8988T (cell line): ENCODE measurements at places on chromosomes 11 and 22.

DNA sequence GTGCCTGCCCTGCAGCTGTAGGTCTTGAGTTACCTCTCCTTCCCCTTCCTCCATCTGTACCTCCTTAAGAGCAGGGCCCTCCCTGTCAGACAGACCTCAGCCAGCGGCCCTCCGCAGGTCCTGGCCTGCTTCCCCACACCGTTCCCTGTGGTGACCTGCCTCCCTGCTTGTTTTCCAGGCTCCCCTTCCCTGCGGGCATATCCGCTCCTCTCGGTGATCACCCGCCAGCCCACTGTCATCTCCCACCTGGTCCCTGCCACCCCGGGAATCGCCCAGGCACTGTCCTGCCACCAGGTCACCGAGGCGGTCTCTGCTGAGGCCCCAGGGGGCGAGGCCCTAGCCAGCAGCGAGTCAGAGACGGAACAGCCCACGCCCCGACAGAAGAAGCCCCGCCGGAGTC is 60.9 kb downstream of the BARX2 start:
- no peak for DNase-seq

DNA sequence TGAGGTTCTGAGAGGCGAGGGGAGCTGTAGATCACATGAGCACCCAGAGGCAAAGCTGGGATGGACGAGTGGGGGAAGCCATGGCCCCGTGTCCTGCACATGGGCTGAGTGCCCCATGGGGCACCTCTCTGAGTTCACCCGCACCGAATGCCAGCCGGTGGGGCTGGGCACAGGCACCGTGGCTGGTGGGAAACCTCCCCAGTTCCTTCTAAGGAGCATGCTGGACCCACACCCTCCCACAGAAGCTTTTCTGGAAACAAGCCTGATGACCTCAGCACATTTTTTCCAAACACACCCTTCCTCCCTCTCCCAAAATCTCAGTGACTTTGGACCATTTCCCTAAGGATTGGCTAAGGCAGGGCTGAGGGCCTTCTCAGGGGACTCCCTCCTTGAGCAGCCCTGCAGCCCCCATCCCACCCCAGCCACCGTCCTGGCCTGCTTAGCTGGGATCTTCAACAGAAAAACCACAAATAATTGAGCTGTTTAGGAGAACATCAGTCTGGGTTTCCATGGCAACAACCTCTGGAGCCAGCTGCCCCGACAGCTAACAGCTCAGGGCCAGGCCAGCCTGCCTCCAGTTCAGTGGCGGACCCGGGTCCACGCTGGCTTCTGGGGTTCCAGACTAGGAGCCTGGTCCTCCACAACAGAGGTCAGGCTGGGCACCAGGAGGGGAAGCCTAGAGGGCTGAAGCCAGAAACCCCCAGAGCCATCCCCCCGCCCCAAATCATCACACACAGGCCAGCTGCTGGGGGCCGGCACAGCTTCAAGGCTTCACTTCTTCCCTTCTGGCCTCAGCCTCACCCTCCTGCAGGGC is 18.1 kb upstream of the LINC01488 start:
- no peak for DNase-seq

DNA sequence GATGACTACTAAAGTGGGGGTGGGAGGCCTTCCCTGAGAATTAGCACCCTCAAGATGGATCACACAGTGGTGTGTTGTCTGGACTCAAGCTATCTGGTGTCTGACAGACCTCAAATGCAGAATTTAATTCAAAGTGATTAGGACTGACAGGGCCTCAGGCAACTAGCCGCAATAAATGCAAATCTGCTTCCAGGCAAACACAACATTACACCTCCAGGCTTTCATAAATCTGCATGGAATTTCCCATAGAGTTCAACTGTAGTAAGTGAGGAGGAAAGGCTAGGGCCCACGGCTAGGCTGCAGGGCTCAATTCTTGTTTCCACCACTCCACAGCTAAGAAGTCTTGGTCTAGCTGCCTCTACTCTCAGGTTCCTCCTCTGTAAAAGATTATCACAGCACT is 331.4 kb downstream of the LARGE1 start:
- no peak for DNase-seq

DNA sequence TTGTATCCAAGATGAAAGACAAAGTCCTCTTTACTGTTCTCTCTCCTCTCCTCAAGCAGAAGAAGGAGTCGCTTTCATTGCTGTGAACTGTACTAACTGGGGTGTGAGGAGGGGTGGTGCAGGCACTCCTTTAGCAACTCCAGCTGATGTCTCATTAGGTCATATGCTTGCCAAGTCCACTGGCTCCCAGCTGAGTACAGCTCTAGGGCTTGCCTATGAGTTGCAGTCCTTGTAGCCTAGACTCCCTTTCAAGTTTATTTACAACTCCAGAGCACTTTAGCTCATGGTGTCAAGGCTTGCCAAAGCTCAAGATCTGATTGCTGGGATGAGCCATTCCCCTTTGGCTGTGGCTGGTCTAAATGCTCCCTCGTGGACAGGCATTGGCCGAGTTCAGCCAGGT is 55.1 kb upstream of the PDGFD start:
- no peak for DNase-seq

DNA sequence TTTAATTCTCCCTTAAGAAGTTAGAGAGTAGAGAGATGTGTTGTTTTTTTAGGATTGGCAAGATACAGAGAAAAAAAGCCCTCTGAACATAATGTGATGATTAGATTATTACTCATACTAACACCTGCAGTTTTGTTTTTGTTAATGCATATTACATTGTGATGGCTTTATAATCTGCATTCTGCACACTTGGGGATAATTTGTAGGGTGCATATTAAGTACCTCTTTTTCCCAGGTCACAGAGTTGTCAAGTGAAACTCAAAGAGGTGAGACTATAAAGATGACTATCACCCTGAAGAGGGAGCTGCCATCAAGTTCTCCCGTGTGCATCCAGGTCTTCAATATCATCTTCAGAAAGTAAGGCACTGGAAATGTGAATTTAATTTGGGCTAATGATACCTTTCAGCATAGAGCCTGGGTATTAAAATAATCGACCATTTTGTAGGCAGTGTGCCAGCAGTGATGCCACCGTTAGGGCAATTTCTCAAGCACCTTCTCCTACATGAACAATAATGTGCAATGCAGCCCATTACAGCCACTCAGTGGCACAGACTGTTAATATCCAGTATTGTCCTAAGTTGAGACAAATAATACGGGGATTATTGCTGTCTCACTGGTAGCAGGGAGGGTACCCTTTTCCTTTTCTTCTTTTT is 16.2 kb downstream of the PIWIL4 start:
- DNase-seq, result no peak

DNA sequence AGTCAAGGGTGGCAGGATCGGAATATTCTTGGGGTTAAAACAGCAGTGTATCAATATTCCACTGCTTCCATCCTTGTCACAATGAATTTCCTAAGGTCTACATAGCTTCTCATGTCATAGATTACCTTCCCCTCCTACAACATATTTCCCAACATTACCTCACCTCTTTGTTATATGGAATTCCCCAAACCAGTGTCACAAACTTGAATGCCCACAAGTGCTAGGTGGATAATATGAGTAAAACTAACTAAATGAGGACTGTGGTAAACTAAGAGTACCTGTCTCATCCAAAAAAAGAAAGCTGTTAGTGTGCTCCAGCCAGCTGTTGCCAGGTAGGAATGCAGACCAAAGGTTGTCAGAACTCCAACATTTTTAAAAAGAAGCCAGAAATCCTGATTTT is 17.0 kb upstream of the NUCB2 start:
- DNase-seq, result no peak

DNA sequence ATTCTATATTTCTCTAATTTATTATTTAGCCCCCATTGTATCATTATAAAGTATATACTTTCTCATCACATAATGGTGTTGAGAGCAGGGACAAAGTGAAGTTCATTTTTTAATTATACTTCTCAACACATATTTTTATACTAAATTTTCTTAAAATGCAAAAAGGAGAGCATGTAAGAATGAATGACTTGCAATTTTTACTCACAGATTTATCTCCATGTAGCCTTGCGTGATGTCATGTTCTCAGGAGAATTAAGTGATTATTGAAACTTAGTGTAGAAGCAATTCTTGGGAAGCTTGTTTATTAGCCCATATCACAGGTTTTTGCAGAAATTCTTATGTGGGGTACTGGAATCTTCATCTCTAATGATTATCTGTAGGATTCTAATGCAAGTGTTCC is 682 bp upstream of the OR5M11 start:
- no peak for DNase-seq

GRCh38 chr11:72951888-72952287 is 137.7 kb downstream of the ATG16L2 start:
- no peak for DNase-seq

- DNase-seq, result no peak
These were observed 1.7 kb upstream of the CHCHD10 start for GRCh38 chr22:23769321-23769965.

DNA sequence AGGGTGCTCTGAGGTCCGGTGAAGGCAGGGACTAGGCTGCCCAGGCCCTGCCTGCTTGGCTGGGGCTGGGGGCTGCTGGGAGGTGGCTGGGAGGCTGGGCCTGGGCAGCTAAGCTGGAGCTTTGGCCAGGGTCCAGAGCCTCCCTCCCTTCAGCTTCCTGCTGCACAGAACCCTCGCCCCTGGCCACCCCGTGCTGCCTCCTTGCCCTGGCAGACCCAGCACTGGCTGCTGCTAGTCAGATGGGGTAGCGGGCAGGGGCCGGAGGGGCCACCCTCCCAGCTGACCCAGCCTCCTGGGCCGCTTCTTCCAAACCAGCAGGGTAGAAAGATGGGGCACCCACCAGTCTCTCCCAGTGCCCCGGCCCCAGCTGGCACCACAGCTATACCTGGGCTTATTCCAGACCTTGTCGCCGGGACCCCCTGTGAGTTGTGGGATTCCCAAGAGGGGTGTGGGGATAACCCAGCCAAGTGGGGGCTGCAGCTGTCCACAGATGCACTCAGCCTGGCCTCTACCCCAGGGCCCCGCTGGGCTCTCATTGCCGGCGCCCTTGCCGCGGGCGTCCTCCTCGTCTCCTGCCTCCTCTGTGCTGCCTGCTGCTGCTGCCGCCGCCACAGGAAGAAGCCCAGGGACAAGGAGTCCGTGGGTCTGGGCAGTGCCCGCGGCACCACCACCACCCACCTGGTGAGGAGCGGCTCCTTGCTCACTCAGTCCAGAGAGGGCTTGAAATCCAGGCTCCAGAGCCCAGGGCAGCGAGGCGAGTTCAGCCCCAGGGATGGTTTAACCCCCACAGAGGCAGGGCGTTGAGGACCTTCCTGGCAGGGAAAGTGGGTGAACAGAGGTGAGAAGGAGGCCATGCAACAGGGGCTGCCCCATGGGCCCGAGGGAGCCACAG is at the start of gene SYT8:
Gene SYT8 (plus strand): TSS at position 212 of the 892 bp plus-strand sequence. CDS start 116 bp downstream, at position 328.
- DNase-seq, result no peak

- no peak for DNase-seq
These were observed 89.4 kb upstream of the IGLL5 start for GRCh38 chr22:22798232-22798616.
